ENCODE measurements at places on chromosomes 2 and 18.

GRCh38 chr2:29262681-29263260 is 147.6 kb downstream of the CLIP4 start:
- peaks cover 2% of the 10 kb centered on the region for H3K4me1 ChIP-seq
- no peaks in the 10 kb centered on the region for H3K27me3 ChIP-seq

DNA sequence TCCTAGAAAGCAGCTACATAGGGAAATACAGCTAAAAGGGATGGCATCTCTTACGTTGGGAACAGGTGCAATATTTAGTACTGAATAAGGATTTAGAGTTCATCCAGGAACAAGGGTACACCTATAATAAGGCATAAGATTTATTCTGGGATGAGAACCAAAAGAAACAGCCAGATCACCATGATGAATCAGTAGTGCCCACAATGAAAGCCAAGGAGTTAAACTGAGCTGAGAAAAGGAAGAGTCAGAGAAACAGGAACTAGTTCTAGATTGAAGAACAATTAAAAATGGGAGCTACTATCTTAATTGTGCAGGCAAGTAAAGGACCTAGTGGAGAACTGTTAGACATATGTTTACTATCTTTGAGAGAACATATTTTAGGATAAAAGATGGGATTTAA is 692.3 kb downstream of the LRP1B start:
- H3K36me3 ChIP-seq = no peaks in the 10 kb centered on the region
- H3K4me3 ChIP-seq = no peak overlapping the region
- H3K4me1 ChIP-seq = no peaks in the 10 kb centered on the region
- no peak overlapping the region for H3K27ac ChIP-seq
- no peak for DNase-seq

DNA sequence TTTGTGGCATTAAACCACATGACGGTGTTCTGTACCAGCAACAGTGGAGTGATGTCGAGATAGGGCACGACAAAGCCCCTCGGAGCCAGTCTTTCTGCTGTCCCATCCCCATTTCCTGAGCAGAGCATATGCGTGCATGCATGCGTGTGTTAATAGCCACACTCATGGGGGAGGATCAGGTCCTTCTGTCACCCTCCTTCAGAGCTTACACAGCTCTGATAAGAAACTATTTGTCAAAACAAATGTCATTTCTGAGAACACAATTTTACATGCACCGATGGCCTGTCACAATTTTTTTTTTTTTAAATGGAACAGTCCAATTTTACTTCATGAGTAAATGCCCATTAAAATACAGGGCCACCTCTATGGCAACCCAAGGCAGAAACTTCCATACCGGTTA is 95.9 kb upstream of the ZBTB14 start:
- H3K36me3 ChIP-seq = no peaks in the 10 kb centered on the region
- H3K4me1 ChIP-seq = no peaks in the 10 kb centered on the region
- H3K4me3 ChIP-seq = no peak overlapping the region
- H3K27me3 ChIP-seq = no peaks in the 10 kb centered on the region
- no peak overlapping the region for H3K27ac ChIP-seq

DNA sequence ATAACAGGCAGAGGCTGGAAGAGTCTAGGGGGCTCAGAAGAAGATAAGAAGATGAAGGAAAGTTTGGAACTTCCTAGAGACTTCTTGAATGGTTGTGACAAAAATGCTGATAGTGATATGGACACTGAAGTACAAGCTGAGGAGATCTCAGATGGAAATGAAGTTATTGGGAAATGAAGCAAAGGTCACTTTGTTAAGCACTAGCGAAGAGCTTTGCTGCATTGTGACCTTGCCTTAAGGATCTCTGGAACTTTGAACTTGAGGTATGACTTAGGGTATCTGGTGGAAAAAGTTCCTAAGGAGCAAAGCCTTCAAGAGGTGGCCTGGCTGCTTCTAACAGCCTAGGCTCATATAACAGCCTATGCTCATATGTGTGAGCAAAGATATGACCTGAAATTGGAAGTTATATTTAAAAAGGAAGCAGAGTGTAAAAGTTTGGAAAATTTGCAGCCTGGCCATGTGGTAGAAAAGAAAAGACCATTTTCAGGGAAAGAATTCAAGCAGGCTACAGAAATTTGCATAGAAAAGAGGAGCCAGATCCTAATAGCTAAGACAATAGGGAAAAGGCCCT is 91.3 kb downstream of the L3MBTL4 start:
- H3K27ac ChIP-seq = no peak overlapping the region
- no peak for DNase-seq
- no peaks in the 10 kb centered on the region for H3K27me3 ChIP-seq

- peaks cover 12% of the 10 kb centered on the region for H3K4me1 ChIP-seq
- H3K27ac ChIP-seq = peak overlapping the region; percentile 44
- H3K4me3 ChIP-seq = no peak overlapping the region
- no peaks in the 10 kb centered on the region for H3K27me3 ChIP-seq
- no peaks in the 10 kb centered on the region for H3K36me3 ChIP-seq
- DNase-seq = no peak
Observed at GRCh38 chr18:48954886-48955819, 4.4 kb upstream of the SMAD7 start.

- H3K27ac ChIP-seq = no peak overlapping the region
- H3K4me3 ChIP-seq = no peak overlapping the region
- peaks cover 31% of the 10 kb centered on the region for H3K4me1 ChIP-seq
- H3K36me3 ChIP-seq = no peaks in the 10 kb centered on the region
- no peaks in the 10 kb centered on the region for H3K27me3 ChIP-seq
Observed at GRCh38 chr2:12737738-12738485, 21.2 kb downstream of the TRIB2 start.

DNA sequence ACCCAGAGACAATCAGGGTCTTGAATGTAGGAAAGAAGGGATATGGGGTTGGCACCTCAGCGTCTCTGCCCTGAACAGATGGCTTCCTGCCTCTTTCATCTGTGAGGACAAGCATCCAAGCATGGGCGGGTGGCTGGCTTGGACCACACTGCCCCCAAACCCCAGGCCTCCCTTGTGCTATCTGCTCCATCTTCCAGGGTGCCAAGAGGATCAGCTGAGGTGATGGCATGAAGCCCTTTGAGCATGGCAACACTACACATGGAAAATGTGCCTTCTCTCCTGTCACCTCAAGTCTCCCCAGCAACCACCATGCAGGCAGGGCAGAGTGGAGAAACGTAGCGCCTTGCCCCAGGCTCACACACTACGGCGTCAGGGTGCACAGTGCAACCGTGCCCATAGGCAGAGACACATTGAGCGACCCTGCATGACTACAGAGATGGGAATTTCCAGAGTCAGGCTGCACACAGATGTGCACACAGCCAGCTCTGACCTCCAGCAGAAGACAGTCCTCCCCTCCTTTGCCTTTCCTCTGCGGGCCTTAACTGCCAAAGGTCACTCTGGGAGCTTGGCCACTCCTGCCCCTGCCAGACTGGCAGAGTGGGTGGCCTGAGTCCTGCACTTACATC is 1.5 kb downstream of the KCNIP3 start:
- no peak for DNase-seq
- no peak overlapping the region for H3K4me3 ChIP-seq
- no peaks in the 10 kb centered on the region for H3K27me3 ChIP-seq
- no peaks in the 10 kb centered on the region for H3K4me1 ChIP-seq
- H3K36me3 ChIP-seq = no peaks in the 10 kb centered on the region

DNA sequence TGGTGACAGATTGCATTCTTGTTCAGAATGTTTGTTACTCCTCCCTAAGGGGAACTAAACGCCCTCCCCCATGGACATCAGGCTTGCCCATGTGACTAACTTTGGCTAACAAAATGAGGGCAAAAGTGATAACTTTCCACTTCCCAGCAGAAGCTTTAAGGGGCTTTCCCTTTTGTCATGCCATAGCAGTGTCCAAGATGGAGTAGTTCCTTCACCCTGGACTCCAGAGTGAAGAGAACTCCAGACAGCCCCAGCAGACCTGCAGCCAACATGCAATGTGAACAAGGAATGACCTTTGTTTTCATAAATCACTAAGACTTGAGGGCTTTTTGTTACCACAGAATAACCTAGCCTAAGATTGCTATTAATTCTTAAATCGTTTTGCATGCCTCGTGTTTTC is 163.5 kb downstream of the ZEB2 start:
- no peak for DNase-seq
- H3K4me1 ChIP-seq = no peaks in the 10 kb centered on the region
- H3K4me3 ChIP-seq = no peak overlapping the region

DNA sequence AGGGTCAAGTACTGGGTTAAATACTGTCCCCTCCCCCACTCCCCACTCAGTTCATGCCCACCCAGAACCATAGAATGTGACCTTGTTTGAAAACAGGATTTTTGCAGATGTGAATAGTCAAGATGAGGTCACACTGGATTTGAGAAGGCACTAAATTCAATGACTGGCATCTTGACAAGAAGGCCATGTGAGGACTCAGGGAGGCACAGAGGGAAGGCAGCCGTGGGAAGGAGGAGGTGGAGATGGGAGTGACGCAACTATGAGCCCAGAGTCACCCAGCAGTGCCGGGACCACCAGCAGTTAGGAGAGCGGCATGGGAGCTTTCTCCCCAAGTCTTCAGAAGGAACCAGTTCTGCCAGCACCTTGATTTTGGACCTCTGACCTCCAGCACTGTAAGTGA is 257.3 kb downstream of the BCL2 start:
- H3K27me3 ChIP-seq = no peaks in the 10 kb centered on the region
- H3K27ac ChIP-seq = no peak overlapping the region
- no peaks in the 10 kb centered on the region for H3K36me3 ChIP-seq
- no peak for DNase-seq
- H3K4me1 ChIP-seq = peaks cover 4% of the 10 kb centered on the region

GRCh38 chr2:38438133-38438882 is 61.2 kb upstream of the ATL2 start:
- peaks cover 16% of the 10 kb centered on the region for H3K4me1 ChIP-seq
- no peak for DNase-seq
- no peaks in the 10 kb centered on the region for H3K36me3 ChIP-seq
- no peaks in the 10 kb centered on the region for H3K27me3 ChIP-seq
- no peak overlapping the region for H3K4me3 ChIP-seq

DNA sequence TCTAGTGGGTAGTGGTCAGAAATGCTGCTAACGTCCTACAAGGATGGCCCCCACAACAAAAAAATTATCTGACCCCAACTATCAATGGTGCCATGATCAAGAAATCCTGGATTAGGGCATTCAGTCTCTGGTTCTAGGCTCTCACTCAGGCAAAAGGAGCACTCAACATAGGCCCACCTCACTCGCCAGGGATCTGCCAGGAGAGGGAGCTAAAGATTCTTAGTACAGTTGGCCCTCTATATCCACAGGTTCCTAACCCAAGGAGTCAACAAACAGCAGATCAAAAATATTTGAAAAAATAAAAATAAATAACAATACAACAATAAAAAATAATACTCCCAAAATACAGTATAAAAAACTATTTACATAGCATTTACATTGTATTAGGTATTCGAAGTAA is 10.0 kb downstream of the SLC4A5 start:
- no peaks in the 10 kb centered on the region for H3K4me1 ChIP-seq
- no peaks in the 10 kb centered on the region for H3K27me3 ChIP-seq
- no peak overlapping the region for H3K4me3 ChIP-seq
- no peak for DNase-seq
- H3K36me3 ChIP-seq = no peaks in the 10 kb centered on the region
- no peak overlapping the region for H3K27ac ChIP-seq

GRCh38 chr18:57051021-57051656 is 95.7 kb upstream of the BOD1L2 start:
- no peak overlapping the region for H3K4me3 ChIP-seq
- H3K27ac ChIP-seq = no peak overlapping the region
- no peaks in the 10 kb centered on the region for H3K36me3 ChIP-seq
- H3K4me1 ChIP-seq = no peaks in the 10 kb centered on the region

GRCh38 chr18:47543080-47543479 is 291.6 kb upstream of the SKOR2 start:
- H3K4me3 ChIP-seq = no peak overlapping the region
- no peaks in the 10 kb centered on the region for H3K27me3 ChIP-seq
- no peak overlapping the region for H3K27ac ChIP-seq
- H3K4me1 ChIP-seq = no peaks in the 10 kb centered on the region
- no peaks in the 10 kb centered on the region for H3K36me3 ChIP-seq

- H3K27ac ChIP-seq = no peak overlapping the region
- no peak overlapping the region for H3K4me3 ChIP-seq
- H3K4me1 ChIP-seq = no peaks in the 10 kb centered on the region
- H3K27me3 ChIP-seq = no peaks in the 10 kb centered on the region
- no peaks in the 10 kb centered on the region for H3K36me3 ChIP-seq
Observed at GRCh38 chr18:7301094-7301493, 70.2 kb downstream of the LRRC30 start.

DNA sequence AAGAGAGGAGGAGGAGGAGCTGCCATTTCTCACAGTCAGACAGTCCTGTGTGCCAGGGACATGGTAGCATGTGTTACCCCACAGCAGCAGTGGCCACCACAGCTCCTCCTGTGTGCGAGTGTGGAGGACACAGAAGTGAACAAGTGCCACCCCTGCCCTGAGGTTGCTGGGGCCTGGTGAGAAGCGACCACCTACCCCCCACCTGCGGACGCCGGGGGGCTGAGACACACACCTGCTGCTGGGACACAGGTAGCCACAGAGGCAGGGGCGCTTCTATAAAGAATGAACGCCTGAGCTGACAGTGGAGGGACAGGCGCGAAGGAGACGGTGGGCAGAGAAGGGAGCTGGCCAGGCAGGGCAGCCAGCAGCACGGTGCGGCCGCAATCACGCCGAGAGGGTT is 32.3 kb upstream of the SALL3 start:
- no peak overlapping the region for H3K4me3 ChIP-seq
- no peaks in the 10 kb centered on the region for H3K4me1 ChIP-seq
- H3K36me3 ChIP-seq = no peaks in the 10 kb centered on the region

DNA sequence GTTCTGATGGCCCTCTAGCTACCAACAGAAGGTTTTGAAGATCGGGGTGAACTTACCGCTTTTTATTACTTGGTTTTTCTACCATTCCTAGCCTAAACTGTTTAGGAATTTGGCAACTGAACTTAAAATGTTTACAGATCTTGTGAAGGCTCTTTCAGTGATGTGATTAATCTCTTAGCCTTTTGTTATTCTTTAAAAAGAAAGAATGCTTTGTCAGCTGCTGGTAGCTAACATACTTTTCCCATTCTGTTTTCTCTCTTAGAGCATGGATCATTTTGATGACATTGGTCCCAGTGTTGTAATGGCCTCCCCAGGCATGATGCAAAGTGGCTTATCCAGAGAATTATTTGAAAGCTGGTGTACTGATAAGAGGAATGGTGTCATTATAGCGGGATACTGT is 18.1 kb downstream of the CPSF3 start:
- no peak overlapping the region for H3K4me3 ChIP-seq
- no peaks in the 10 kb centered on the region for H3K4me1 ChIP-seq
- H3K36me3 ChIP-seq = no peaks in the 10 kb centered on the region
- H3K27me3 ChIP-seq = no peaks in the 10 kb centered on the region
- DNase-seq = no peak

- no peaks in the 10 kb centered on the region for H3K36me3 ChIP-seq
- no peaks in the 10 kb centered on the region for H3K27me3 ChIP-seq
- peaks cover 6% of the 10 kb centered on the region for H3K4me1 ChIP-seq
- H3K4me3 ChIP-seq = no peak overlapping the region
Observed at GRCh38 chr2:48461721-48462120, 68.2 kb upstream of the STON1 start.
